Left ventricle myocardium inferior (tissue), 1 donor: ENCODE measurements at places on chromosomes 5 and 9. TPM values are rescaled to one million over a fixed set of nuclear protein-coding genes. Genes with fewer than 3 reads are reported as not detected.

STXBP1 gene
- total RNA-seq: 36.9 TPM

SLC6A3 gene
- not detected for total RNA-seq

CCNO gene
- not detected for total RNA-seq

SOX30 gene
- 0.08 TPM for total RNA-seq

LCN15 gene
- 0.41 TPM for total RNA-seq

GRCh38 chr9:108637340-108637739, 218.4 kb downstream of the ACTL7B start:
- no peak overlapping the region for H3K4me3 ChIP-seq
- no peak for DNase-seq
- no peaks in the 10 kb centered on the region for H3K36me3 ChIP-seq
- peaks cover 45% of the 10 kb centered on the region for H3K27me3 ChIP-seq
- no peaks in the 10 kb centered on the region for H3K4me1 ChIP-seq

- H3K4me3 ChIP-seq: no peak overlapping the region
- DNase-seq: no peak
- no peaks in the 10 kb centered on the region for H3K4me1 ChIP-seq
- no peaks in the 10 kb centered on the region for H3K36me3 ChIP-seq
- H3K27ac ChIP-seq: no peak overlapping the region
These were observed 173.4 kb downstream of the DNAH5 start for GRCh38 chr5:13771011-13771571.

- no peak for DNase-seq
- peaks cover 11% of the 10 kb centered on the region for H3K27me3 ChIP-seq
- peaks cover 11% of the 10 kb centered on the region for H3K4me1 ChIP-seq
- H3K27ac ChIP-seq: no peak overlapping the region
- H3K36me3 ChIP-seq: no peaks in the 10 kb centered on the region
- H3K4me3 ChIP-seq: no peak overlapping the region
These were observed 59.1 kb downstream of the BOD1 start for GRCh38 chr5:173557123-173557903.

- no peaks in the 10 kb centered on the region for H3K27me3 ChIP-seq
- H3K27ac ChIP-seq: no peak overlapping the region
- H3K4me3 ChIP-seq: no peak overlapping the region
- H3K36me3 ChIP-seq: peaks cover 37% of the 10 kb centered on the region
- no peak for DNase-seq
These were observed 34.4 kb downstream of the SRD5A1 start for GRCh38 chr5:6667648-6668047.

GRCh38 chr5:9562141-9562540, 16.3 kb upstream of the SEMA5A start:
- no peak for DNase-seq
- H3K27ac ChIP-seq: no peak overlapping the region
- no peak overlapping the region for H3K4me3 ChIP-seq
- no peaks in the 10 kb centered on the region for H3K36me3 ChIP-seq
- no peaks in the 10 kb centered on the region for H3K4me1 ChIP-seq

- peaks cover 19% of the 10 kb centered on the region for H3K36me3 ChIP-seq
- no peak overlapping the region for H3K27ac ChIP-seq
- H3K4me1 ChIP-seq: peaks cover 6% of the 10 kb centered on the region
- no peaks in the 10 kb centered on the region for H3K27me3 ChIP-seq
- no peak for DNase-seq
These were observed 80.8 kb downstream of the TLE4 start for GRCh38 chr9:79652598-79652997.

DNA sequence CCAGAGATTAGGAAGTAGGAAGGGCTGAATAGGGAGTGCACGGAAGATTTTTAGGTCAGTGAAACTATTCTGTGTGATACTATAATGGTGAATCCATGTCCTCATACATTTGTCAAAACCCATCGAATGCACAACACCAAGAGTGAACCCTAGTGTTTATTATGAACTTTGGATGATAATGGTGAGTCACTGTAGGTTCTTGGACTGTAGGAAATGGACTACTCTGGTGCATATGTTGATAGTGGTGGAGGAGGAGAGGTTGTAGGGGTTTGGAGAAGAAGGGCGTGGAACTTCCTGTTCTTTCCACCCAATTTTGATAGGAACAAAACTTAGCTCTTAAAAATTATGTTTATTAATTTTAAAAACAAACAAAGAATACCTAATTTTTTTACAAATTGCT, 14.3 kb downstream of the CTSL start:
- no peaks in the 10 kb centered on the region for H3K4me1 ChIP-seq
- DNase-seq: no peak
- H3K4me3 ChIP-seq: no peak overlapping the region
- no peak overlapping the region for H3K27ac ChIP-seq
- no peaks in the 10 kb centered on the region for H3K36me3 ChIP-seq

- H3K36me3 ChIP-seq: no peaks in the 10 kb centered on the region
- H3K4me1 ChIP-seq: peaks cover 34% of the 10 kb centered on the region
- H3K4me3 ChIP-seq: no peak overlapping the region
These were observed 43.0 kb upstream of the NEK6 start for GRCh38 chr9:124214596-124215367.
